ENCODE measurements at places on chromosomes 1 and 21.

DNA sequence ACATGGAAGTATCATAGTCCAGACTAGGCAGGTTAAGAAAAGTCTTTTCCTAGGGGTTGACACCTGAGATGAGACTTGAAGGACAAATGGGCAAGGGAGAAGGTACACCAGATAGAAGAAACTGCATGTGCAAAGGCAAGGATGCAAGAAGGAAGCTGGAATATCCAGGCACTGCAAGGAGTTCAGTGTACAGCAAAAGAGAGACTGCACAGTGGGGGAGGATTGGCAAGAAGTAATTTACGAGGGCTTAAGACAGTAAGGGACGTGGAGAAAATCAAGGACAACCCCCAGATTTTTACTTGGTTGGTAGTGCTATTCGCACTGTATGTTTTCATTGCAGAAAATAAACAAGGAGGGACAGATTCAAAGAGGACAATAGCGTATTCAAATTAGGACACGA, 58.5 kb downstream of the DNM3 start:
- no peak for DNase-seq

GRCh38 chr1:232218955-232219865, 410.7 kb downstream of the SIPA1L2 start:
- DNase-seq: no peak

- no peak for DNase-seq
These were observed 28.7 kb downstream of the DDX20 start for GRCh38 chr1:111784273-111784901.

- DNase-seq: peak; percentile 20
These were observed 29.7 kb upstream of the MARK1 start for GRCh38 chr1:220498188-220498587.

GRCh38 chr1:9362488-9362887, 69.8 kb downstream of the SPSB1 start:
- DNase-seq: no peak

DNA sequence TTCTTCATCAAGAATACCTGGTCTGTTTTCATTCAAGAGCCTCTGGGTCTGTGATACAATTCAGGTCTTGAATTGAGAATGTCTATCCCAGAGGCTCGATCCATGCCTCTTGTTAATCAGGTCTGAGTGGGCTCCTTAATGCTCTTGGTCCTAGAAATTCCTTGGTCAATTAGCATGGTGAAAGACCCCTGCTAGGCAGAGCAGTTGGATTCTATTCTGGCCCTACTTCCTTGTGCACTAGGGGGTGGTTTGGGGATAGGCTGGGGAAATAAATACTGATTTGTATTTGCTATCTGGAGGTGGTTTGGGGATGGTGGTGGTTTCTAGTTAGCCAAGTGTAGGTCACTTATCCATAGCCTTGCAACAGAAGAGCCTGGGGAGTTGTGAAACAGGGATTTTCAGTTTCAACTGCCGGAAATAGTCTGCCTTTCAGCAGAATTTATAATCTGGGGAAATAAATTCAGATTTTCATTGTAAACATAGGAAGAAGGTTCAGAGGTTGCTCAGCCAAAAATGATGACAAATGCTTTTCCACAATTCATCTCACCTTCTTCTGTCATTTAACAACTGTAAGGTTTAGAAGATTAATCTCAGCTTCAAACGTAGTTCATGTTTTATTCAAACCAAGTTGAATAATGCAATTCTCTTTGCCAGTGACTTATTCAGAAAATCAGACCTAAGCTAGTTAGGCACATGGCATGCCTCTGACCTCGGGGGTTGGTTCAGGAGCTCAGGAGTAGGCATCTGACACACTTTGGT, 22.2 kb upstream of the SCAF4 start:
- no peak for DNase-seq

- no peak for DNase-seq
These were observed 249.4 kb downstream of the NPHP4 start for GRCh38 chr1:5742801-5743200.

GRCh38 chr21:34544032-34544496, 32.1 kb upstream of the KCNE1 start:
- peak; percentile 61 for DNase-seq

GRCh38 chr1:204650911-204651570, 34.5 kb downstream of the LRRN2 start:
- no peak for DNase-seq

- DNase-seq: peak; percentile 25
These were observed 2.4 kb downstream of the PTPN14 start for GRCh38 chr1:214548988-214549387.
